ENCODE measurements at places on chromosomes 13 and 19. TPM values are rescaled to one million over a fixed set of nuclear protein-coding genes. Genes with fewer than 3 reads are reported as not detected.

The CCDC106 gene
- 11.2 TPM for total RNA-seq

GRCh38 chr19:1858412-1859081, 4.8 kb downstream of the KLF16 start:
- peak; percentile 35 for DNase-seq

GRCh38 chr13:29991343-29991742, 140.9 kb upstream of the UBL3 start:
- DNase-seq = no peak

DNA sequence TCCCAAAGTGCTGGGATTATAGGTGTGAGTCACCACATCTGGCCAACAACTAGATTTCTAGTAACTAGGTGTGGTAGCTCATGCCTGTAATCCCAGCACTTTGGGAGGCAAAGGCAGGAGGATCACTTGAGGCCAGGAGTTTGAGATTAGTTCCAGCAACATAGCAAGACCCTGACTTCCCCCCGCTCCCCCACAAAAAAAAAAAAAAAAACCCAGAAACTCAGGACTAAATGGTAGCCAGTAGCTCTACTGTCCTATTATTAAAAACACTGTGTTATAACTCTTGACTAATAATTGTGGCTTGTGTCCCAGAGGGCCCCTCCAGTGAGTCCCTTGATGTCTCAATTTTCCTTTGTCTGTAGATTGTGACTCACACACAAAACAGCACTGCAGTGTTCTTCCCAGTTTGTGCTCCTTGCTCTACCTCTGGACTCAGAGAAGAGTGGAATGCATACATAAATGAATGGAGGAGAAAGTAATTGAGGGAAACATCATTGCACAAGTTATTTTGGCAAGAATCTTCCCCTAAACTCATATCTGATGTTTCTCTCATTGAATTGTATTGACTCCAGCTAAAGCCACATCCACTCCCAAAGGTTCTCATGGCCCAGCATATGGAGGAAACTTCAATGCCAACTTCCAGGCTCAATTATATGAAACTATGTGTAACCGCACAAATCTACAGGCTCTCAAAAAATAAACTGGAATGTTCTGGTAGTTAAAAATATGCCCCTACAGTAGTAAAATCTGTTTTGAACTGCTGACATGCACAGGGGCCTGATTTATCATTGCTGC, 8.8 kb downstream of the TPT1 start:
- no peak for DNase-seq

DNA sequence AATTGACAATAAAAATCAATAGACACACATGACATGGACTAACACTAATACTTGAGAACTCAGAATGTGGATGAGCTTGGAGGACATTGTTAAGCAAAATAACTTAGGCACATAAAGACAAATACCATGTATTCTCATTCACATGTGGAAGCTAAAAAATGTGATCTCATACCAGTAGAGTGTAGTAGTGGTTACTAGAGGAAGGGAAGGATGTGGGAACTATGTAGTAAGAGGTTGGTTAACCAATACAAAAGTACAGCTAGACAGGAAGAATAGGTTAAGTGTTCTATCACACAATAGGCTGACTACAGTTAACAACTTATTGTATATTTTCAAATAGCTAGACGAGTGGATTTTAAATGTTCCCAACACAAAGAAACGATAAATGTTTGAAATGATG, 415.8 kb upstream of the KLF12 start:
- no peak for DNase-seq

- peak; percentile 13 for DNase-seq
Measured at GRCh38 chr13:110524541-110525257, 36.8 kb downstream of the RAB20 start.

The S1PR5 gene
- total RNA-seq = 1.1 TPM

The GSX1 gene
- total RNA-seq = not detected

- DNase-seq = no peak
Measured at GRCh38 chr13:41997396-41997795, 36.5 kb upstream of the VWA8 start.

DNA sequence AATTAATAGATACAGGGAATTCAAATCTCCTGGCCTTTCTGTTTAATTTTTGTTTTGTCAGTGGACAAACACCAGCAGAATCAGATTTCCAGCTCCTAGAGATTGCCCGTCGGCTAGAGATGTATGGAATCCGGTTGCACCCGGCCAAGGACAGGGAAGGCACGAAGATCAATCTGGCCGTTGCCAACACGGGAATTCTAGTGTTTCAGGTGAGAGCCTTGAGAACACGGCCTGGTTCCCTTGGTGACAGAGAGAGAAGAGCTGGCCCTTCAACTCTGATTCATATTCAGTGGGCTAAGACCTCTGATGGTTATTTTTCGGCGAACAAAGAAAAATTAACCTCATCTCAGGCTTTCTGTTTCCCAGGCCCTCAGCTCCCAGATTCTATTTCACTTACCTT, 191.3 kb downstream of the STK24 start:
- DNase-seq = no peak

The LPAR6 gene
- total RNA-seq = 6.4 TPM

GRCh38 chr19:35447606-35448469, at the start of gene FFAR2:
FFAR2 (plus strand) TSS chr19:35448257; CDS start chr19:35449715, 1,458 bp downstream.
- no peak for DNase-seq

All from activated CD8-positive, alpha-beta T cell treated with anti-CD3 and anti-CD28 coated beads for 36 hours (primary cell).